ENCODE measurements at places on chromosomes 6 and 20.
A peak's percentile ranks its signal among the peaks of the same experiment; 100 is the strongest.

- no peak for DNase-seq
Observed at GRCh38 chr6:88490908-88491264, 324.7 kb upstream of the CNR1 start.

DNA sequence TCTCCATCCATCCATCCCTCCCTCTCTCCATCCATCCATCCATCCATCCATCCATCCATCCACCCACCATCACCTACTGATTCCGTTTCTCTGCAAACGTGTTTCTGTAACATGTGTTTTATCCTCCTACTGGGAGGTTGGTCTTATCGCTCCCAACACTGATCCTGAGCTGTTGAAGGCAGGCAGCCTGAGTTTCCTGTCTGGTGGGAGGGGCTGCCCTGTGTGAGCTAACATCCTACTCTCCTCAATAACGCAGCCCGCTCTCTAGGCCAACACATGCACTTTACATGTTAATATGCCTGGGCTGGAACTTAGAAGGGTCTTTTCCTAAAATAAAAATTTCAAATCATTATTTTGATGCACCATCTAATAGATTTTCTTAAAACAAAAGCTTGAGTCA, 126.5 kb downstream of the WDR27 start:
- no peak for DNase-seq

DNA sequence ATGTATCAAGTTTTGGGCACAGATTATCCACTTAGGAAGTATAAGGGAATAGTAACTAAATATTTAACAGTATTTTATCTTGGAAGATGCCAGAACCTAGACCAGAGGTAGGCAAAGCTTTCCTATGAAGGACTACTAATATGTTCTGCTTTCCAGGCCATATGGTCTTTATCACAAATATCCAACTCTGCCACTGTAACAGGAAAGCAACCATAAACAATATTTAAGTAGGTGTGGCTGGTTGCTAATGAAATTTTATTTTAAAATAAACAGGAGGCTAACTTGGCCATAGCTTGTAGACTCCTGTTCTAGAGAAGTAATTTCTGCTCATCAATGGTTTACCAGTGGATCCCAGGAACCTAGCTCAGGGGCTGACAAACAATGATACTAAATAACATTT, 39.4 kb downstream of the NOL7 start:
- DNase-seq, result no peak

DNA sequence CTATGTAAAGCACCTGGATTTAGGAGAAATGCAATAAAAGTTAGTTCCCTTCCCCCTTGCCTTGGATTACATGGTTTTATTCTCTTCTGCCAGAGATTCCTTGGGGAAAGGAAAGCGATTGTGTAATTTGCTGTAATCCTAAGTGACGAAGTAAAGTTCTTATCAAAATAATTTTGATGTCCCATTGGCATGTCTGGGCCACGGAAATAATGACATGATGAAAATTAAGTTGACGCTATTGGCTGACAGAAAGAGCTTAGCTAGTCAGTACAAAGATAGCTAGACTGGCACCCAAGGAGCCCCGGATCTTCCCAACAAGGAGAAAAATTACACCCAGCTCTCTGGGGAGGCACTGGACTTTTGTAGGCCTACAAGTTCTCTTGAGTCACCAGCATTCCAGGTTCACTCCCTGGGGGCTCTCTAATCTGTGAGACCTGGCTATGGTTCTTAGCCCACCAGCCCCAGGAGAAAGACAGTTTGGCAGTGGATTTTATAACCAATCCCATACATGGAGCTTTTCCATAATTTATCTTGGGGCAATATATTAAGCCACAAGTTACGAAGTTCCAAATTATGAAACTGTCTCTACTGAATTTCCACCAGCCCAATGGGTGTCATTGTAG, 59.9 kb downstream of the FOXA2 start:
- DNase-seq, result no peak

DNA sequence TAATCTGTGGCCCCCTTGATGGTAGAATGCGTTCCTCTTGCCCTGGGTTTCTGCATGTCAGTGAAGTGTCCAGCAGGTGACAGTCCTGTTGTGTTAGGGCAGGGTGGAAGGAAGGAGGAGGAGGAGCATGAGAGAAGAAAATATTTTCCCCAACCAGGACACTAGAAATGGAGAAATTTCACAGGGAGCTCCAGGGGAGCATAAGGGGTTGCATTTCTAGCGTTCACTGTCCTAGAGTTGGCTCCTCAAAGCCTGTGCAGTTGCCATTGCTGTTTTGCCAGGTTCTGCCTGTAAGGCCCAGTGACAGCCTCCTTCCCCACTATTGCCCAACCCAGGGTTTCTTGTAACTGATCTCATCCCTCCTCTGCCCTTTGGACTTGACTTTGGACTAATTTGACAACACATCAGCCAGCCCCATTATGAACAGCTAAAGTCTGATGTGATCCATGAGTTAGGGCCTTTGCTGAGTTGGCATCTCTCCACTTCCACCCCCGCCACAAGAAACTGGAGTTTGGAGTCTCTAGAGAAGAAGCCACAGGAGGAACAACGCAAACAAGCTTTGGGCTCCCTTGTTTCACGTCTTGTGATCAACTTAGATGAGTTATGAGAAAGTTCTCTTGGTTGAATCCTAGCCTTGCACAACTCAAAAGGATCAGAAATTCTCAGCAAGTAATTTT, 14.0 kb upstream of the FAM50B start:
- no peak for DNase-seq

GRCh38 chr20:35490736-35491181, 35.4 kb downstream of the CEP250 start:
- peak; percentile 40 for DNase-seq

DNA sequence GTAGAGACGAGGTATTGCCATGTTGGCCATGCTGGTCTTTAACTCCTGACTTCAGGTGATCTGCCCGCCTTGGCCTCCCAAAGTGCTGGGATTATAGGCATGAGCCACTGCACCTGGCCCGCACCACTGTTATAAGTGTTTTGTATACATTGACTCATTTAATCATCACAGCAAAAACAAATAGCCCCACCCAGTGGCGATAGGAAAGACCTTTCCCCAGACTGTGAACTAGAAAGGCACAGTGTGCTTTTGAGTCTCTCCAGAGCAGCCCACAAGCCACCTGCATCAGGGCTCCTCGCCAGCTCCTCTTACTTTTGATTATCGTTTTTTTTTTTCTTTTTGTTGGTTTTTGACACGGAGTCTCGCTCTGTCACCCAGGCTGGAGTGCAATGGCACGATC, 27.9 kb upstream of the ZFP64 start:
- DNase-seq, result no peak

GRCh38 chr6:149680503-149680902, 32.0 kb upstream of the KATNA1 start:
- DNase-seq, result no peak

DNA sequence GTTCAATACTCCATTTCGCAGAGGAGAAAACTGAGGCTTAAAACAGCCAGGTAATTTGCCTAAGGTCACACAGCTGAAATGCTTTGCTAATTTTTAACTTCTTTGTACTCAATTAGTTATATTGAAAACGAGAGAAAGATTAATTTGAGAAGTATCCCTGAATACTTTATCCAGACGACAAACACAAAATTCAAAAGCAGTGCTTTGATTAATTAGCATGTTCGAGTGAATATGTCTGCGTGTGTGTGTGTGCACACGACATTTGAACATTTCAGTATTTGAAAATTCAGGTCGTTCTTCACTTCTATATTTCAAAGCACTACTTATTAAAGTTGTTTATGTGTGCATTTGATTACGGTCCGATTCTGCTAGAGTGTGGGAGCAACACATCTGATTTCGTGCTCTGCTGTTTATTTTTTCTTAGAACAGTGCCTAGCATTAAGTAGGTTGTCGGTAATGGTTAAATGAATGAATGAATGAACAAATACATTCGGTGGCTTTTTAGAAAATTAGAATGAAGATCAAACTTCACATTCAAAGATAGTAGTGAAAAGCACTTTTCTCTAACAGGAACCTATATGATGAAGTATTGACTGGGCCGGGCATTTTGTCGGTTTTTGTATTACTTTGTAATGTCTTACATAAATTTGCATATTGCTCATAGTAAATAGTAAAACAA, 36.9 kb upstream of the SYNCRIP start:
- DNase-seq, result no peak

GRCh38 chr6:105015482-105015881, 58.6 kb downstream of the LIN28B start:
- no peak for DNase-seq

DNA sequence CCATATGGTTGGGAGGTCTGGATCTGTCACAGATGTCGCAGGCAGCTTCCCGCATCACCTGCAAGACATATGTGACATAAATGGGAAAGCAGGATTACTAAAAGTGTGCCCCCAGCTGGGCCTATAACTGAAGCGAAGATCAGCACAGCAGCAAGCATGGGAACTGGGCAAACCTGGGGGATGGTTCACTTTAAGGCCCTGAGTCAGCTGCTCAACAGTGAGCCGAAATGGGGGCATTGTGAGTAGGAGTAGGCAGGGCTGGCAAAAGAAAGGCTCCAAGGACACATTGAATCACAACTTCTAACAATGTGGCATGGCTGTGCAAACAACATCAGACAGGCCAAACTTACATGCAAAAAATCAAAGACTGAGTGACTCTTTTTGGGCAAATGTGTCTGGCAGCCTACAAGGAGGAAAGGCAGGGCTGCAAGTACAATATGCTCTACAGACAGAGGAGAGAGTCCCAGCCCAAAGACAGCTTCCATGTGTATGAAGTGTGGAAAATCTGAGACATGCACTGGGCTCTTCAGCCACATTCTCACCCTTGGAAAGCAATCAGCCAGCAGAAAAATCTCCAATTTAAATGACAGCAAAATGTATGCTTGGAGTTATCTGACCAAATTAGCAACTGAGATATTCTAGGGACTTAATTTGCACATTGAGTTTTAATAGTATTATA, 531.0 kb upstream of the MMS22L start:
- DNase-seq, result no peak

DNA sequence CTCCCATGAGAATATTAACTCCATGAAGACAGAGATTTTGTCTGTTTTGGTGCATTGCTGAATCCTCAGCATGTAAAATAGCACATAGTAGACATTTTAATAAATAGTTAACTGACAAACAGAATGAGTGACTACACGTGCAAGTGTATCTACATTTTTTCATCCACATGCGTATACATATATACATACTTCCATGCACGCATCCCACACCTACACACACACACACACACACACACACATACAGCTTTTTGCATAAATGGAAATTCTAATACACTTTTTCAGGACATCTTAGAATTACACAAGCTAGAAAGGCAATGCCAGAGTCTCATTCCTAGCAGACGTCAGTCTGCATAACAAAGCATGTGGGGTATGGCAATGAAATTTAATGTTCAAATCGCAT, 139.7 kb upstream of the LRFN2 start:
- no peak for DNase-seq

GRCh38 chr6:142942805-142943227, 2.2 kb downstream of the HIVEP2 start:
- DNase-seq, result no peak

- DNase-seq, result no peak
Observed at GRCh38 chr20:15643713-15644112, 929.5 kb downstream of the KIF16B start.

- no peak for DNase-seq
Observed at GRCh38 chr20:59485576-59486454, 118.5 kb upstream of the PHACTR3 start.

DNA sequence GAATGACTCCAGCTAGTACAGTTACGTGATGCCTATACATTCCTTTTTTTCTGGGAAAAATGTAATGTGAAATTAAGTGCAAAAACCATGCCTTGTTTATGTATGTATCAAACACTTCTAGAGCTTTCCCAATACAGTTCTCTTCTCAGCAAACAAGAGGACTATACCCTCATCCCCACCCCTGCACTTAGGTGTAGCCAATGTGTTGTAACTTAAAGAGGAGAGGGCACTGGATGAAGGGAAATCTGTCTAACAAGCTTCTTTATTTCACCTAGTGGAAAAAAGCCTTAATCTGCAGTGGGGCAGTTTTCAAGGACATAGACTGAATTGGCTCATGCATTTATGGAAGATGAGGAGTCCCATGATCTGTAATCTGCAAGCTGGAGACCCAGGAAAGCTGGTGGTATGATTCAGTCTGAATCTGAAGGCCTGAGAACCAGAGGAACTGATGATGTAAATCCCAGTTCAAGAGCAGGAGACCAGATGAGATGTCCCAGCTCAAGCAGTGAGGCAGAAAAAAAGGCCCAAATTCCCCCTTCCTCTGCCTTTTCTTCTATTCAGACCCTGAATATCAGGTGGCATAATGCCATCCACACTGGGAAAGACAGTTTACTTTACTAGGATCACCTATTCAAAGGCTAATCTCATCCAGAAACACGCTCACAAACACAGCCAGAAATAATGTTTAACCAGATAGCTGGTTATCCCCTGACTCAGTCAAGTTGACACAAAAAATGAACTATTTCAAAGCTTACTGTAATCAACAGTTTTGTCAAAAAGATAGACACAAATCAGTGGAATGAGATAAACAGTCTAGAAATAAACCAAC, 25.8 kb upstream of the SLC17A3 start:
- DNase-seq, result no peak

DNA sequence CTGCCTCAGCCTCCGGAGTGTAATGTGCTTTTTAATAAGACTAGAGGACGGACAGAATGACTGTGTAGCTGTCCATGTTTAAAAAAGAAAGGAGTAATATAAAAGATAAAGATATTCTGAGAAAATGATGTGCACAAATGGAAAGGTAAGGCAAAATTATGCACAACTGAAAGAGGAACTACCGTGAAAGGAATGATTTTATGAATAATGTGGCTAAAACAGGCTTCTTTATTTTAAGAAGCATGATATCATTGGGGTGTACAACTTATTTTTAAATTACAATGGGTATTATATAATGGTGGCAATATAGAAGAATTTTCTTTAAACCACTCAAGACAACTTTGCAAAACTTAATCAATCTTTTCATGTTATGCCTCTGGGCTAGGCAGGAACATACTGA, 78.1 kb downstream of the FIG4 start:
- DNase-seq, result no peak

- DNase-seq, result no peak
Observed at GRCh38 chr20:60804918-60805630, 447.0 kb upstream of the CDH4 start.

DNA sequence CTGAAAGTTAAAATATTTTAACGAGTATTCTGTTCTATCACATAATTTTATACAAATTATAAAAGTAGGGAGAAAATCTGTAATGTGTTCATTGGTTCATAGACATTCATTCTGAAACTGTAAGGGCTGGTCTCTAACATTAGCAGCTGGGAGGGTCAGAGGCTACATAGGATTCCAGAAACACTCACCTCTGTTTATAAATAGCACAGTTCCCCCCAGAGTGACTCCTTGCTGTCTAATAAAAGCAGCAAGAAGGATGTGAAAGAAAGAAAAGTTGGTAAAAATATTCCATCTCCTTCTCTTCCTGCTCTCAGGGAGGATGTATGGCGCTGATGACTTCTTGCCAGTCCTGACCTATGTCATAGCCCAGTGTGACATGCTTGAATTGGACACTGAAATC, 25.3 kb upstream of the NAA20 start:
- DNase-seq, result no peak

DNA sequence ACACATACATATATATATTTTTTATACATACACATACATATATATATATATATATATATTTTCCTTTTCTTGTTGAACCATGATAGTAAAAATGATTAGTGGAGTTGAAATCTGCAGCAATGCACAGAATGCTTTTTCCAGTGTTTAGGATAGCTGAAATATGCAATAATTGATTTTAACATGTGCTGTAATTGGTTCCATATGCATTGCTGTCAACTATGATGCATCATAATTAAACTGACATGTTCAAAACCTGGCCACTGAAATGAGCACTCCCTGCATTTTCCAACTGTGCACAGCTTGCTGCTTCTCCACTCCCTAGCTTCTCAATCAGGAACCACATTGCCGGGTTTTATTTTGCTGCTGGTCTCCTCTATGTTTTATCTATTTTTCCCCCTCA, 358.3 kb downstream of the PAX1 start:
- no peak for DNase-seq

GRCh38 chr6:111663692-111664564, 58.2 kb upstream of the TRAF3IP2 start:
- no peak for DNase-seq
